Aortic smooth muscle cell (primary cell): ENCODE measurements at places on chromosomes 3 and 15. TPM values are rescaled to one million over a fixed set of nuclear protein-coding genes. Genes with fewer than 3 reads are reported as not detected.

Gene CX3CR1
- total RNA-seq = under 0.01 TPM in 2 replicates

Gene ERC2
- total RNA-seq = 0.37 and 0.53 TPM in 2 replicates

Gene FAM98B
- total RNA-seq = 6.2 and 10.1 TPM in 2 replicates

Gene MASP1
- 1.2 and 6.2 TPM in 2 replicates for total RNA-seq

Gene SCG5
- total RNA-seq = 8.1 and 11.1 TPM in 2 replicates

Gene MST1R
- 0.40 and 2.0 TPM in 2 replicates for total RNA-seq

Gene UBA3
- total RNA-seq = 68.7 and 81.8 TPM in 2 replicates

Gene CCR1
- total RNA-seq = under 0.01 and 0.13 TPM in 2 replicates

Gene MFSD1
- 232 and 269 TPM in 2 replicates for total RNA-seq

Gene TMCO5A
- not detected in 2 replicates for total RNA-seq

Gene LMAN1L
- total RNA-seq = 0.13 and 0.25 TPM in 2 replicates

Gene PATL2
- 0.62 and 0.92 TPM in 2 replicates for total RNA-seq

Gene CPNE9
- not detected in 2 replicates for total RNA-seq

Gene PSTPIP1
- total RNA-seq = 1.1 and 1.8 TPM in 2 replicates

Gene NR1I2
- under 0.01 and 0.06 TPM in 2 replicates for total RNA-seq

Gene MNS1
- 3.5 and 4.0 TPM in 2 replicates for total RNA-seq

Gene CAND2
- total RNA-seq = 2.9 and 4.1 TPM in 2 replicates

Gene CLN6
- 7.9 and 10.6 TPM in 2 replicates for total RNA-seq

Gene DENND6A
- total RNA-seq = 17.1 and 19.6 TPM in 2 replicates

Gene LDHAL6B
- total RNA-seq = not detected in 2 replicates

Gene ERICH6
- total RNA-seq = 0.06 and 0.13 TPM in 2 replicates

Gene RAD18
- 8.6 and 9.6 TPM in 2 replicates for total RNA-seq

Gene HGD
- total RNA-seq = 0.19 TPM in 1 of 2 replicates, not detected in the other

Gene SPINT1
- 0.06 and 0.26 TPM in 2 replicates for total RNA-seq

Gene STARD9
- total RNA-seq = 2.2 and 4.4 TPM in 2 replicates

Gene ISLR2
- total RNA-seq = not detected in 2 replicates

Gene ISL2
- 0.12 and 0.26 TPM in 2 replicates for total RNA-seq

Gene ACKR4
- total RNA-seq = 157 and 395 TPM in 2 replicates

Gene PLAAT1
- not detected in 2 replicates for total RNA-seq

Gene NANOGP8
- not detected in 2 replicates for total RNA-seq

Gene PRR20G
- total RNA-seq = not detected in 2 replicates

Gene TMEM266
- 0.06 and 0.13 TPM in 2 replicates for total RNA-seq

Gene GOLGA6D
- not detected in 2 replicates for total RNA-seq

Gene ROPN1
- not detected in 2 replicates for total RNA-seq

Gene ADAMTS9
- total RNA-seq = 8.3 and 12.3 TPM in 2 replicates

Gene TOPBP1
- total RNA-seq = 21.8 and 25.9 TPM in 2 replicates
